ENCODE measurements at places on chromosomes 11 and 22. TPM values are rescaled to one million over a fixed set of nuclear protein-coding genes. Genes with fewer than 3 reads are reported as not detected.

DNA sequence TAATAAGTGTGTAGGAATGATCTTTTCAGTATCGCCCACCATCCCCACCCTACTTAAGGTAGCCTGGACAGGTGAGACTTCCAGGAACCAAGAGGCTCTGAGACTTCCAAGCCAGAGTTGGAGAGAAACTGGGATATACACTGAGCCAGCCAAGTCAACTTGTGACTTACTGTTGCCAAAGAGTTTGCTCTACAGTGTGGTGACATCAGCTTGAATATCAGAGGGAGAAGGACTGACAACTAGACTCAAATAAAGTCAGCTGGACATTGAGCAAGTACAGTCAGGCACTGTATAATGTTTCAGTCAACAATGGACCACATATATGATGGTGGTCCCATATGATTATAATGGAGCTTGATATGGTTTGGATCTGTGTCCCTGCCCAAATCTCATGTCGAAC lies 1.2 kb upstream of the MMP10 start:
- DNase-seq, result no peak

- DNase-seq, result no peak
Measured at GRCh38 chr11:95788921-95789505, 569 bp downstream of the FAM76B start.

GRCh38 chr11:75924966-75925784 lies 110.2 kb downstream of the UVRAG start:
- DNase-seq, result no peak

- DNase-seq, result no peak
Measured at GRCh38 chr11:61756147-61756451, 3.7 kb downstream of the MYRF start.

GRCh38 chr11:108620958-108621772 lies 27.6 kb upstream of the EXPH5 start:
- no peak for DNase-seq

DNA sequence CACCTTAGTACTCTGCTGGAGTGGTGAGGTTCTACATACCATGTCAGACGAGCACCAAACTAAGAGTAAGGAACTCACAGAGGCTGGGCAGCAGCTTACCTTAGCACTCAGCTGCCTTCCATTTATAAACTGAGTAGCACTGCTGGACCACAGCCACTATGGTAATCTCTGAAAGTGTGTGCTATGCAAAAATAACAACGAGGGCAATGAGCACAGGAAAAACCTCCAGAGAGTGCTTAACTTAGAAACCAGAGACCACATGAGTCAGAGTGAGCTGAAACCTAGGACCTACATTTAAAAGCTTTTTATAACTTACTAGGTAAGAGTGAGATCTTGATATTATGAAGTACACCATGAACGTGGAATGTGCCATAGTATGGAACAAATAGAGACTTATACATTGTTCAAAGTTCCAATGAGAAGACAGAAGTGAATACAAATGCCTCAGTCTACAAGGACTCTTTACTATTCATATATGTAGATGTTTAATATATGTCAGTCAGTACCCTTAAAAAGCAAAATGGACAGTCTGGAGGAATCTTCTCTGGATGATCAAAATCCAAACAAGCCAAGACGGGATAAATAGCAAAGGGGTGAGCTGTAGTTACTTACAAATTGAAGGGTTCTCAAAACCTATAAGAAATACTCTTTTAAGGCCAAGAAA lies 17.2 kb upstream of the CD59 start:
- DNase-seq, result no peak

GRCh38 chr11:95085117-95085816 lies 4.4 kb upstream of the ENDOD1 start:
- no peak for DNase-seq

GRCh38 chr11:124538019-124538418 lies 5.4 kb downstream of the OR8B12 start:
- DNase-seq, result no peak

DNA sequence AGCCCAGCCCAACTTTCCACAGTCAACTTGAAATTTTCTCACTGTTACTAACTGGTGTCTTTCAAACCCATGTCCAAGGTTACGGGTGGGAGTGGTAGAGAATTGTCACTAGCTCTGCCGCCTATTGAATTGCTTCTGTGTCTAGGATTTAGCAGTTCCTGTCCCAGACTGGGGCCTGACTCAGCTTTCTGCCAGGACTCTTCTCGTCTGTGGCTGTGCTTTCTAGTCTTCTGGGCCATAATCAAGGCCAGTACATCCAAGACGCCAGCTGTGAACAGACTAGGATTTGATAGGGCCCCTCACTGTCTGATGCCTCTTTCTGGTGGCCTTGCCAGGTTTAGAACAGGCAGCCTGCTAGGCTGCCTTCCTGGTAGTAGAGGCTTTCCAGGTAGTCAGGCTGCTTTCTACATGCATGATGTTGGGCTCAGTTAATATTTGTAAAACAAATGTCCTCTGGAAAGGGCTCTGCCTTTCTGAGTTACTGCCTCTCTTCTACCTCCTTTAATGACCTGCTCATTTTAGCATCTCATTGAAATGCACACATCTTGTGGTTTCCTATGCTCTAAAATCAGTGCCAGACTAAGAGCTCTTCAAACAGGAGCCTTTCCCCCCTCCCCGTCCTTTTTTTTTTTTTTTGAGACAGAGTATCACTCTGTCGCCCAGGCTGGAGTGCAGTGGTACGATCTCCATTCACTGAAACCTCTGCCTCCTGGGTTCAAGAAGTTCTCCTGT lies 13.1 kb upstream of the HIKESHI start:
- no peak for DNase-seq

DNA sequence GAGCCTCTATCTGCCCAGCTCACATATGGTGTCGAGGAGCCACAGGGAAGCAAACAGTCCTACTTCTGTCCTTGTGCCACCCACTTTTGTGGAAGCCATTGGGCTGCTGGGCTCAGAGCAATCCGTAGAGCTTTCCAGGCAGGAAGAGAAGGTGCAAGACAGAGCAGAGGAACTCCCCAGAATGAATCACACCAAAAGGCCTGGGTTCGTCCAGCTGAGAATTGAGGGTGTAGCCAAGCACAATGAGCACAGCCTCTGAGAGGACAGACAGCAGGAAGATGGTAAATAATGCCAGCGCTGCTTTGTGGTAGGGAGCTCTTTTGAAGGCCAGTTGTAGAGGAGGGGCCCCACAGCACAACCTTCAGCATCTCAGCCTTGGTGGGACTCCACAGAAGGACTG lies 237.8 kb downstream of the GRIK4 start:
- no peak for DNase-seq

DNA sequence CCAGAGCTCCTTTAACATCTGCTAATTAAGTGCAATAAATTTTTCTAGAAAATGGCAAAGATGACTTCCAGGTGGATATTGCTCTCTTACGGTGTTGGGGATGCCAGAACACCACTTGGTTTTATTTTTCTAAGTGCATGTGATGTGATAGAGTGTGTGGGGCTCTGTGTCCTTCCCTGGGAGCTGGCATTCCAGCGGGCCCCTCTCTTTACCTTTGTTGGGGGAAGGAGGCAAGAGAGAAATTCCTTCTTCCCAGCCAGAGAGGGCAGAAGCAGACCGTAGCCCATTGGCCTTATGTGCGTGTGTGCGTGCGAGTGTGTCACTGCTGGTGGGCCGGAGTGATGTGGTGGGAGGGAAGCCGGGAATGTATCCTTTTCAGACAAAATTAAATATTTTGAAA lies 17.2 kb downstream of the TEF start:
- DNase-seq, result no peak

- DNase-seq, result no peak
Measured at GRCh38 chr11:2759228-2760195, 59.7 kb upstream of the KCNQ1OT1 start.

- DNase-seq, result no peak
Measured at GRCh38 chr22:33883961-33884808, 36.1 kb downstream of the LARGE1 start.

DNA sequence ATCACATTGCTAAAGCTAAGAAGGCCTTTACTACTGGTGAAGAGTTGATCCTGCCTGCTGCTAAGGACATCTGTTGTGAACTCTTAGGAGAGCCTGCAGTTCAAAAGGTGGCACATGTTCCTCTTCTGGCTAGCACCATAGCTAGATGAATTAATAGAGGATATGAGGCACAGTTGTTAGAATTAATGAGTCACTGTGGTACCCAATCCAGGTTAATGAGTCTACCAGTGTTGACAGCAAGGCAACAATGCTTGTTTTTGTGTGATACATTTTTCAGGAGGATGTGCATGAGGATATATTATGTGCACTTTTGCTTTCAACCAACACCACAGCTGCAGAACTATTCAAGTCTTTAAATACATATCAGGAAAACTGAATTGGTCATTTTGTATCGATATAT lies 12.0 kb downstream of the C11orf58 start:
- no peak for DNase-seq

GRCh38 chr11:130180491-130180890 lies 20.9 kb downstream of the ST14 start:
- DNase-seq, result no peak

- DNase-seq, result no peak
Measured at GRCh38 chr22:32069579-32070372, 26.7 kb downstream of the SLC5A1 start.

- DNase-seq, result peak; percentile 40
Measured at GRCh38 chr22:28978158-28978557, 83.5 kb downstream of the C22orf31 start.

The MIOX gene
- total RNA-seq, result 0.39 TPM

The LTO1 gene
- 21.3 TPM for total RNA-seq

The DENND6B gene
- total RNA-seq, result 11.0 TPM

The TRIM49 gene
- total RNA-seq, result not detected

The ZP1 gene
- total RNA-seq, result not detected

The SLC5A12 gene
- total RNA-seq, result not detected

The LRRC74B gene
- total RNA-seq, result not detected

The NAALAD2 gene
- not detected for total RNA-seq

The OSBP2 gene
- 12.9 TPM for total RNA-seq

The HEPACAM gene
- total RNA-seq, result not detected

Data from HCT116 (cell line).